ENCODE measurements at places on chromosomes 13 and 19. TPM values are rescaled to one million over a fixed set of nuclear protein-coding genes. Genes with fewer than 3 reads are reported as not detected.

GRCh38 chr19:17499648-17500446 lies 11.6 kb upstream of the PGLS start:
- no peak for DNase-seq

GRCh38 chr13:27712421-27712820 lies 79.9 kb upstream of the GSX1 start:
- DNase-seq = no peak

The DHDH gene
- total RNA-seq = 1.7 TPM

DNA sequence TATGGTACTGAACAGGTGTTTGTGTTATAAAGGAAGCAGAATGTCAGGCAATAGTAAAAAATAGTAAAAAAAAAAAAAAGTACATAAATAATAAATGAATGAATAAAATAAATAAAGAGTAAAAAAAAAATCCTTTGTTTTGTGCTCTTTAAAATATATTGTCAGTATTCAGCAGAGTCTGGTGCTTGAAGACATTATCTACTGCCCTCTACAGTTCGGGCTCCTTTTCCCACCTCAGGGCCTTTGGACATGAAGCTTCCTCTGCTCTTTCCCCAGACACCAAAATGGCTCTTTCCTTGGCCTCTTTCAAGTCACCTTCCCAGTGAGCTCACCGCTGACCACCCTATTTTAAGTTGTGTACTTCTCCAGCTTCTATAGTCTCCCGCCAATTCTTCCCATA lies 137.5 kb downstream of the TNFRSF19 start:
- no peak for DNase-seq

GRCh38 chr13:36850790-36851438 lies 31.9 kb downstream of the RFXAP start:
- no peak for DNase-seq

GRCh38 chr13:99273128-99273527 lies 14.9 kb upstream of the GPR18 start:
- DNase-seq = no peak

- DNase-seq = peak; percentile 74
Measured at GRCh38 chr13:110138010-110138699, 168.8 kb downstream of the COL4A1 start.

- DNase-seq = no peak
Measured at GRCh38 chr19:45071969-45072790, 4.1 kb downstream of the ZNF296 start.

DNA sequence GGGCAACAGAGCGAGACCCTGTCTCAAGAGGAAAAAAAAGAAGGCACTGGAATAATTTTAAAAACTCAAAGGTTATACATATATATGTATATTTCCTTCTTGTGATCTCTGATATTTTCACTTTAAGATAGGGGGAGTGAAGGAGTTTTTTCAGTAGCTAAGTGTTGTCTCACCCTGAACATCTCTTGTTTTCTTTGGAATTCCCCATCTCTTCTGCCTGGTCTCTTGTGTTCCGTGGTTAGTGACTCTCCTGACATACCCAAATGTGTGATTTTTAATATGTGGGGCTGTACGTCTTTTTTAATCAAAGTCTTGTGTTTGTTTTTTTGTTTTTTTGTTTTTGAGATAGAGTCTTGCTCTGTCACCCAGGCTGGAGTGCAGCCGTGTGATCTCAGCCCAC lies 15.3 kb upstream of the KCTD4 start:
- DNase-seq = no peak

DNA sequence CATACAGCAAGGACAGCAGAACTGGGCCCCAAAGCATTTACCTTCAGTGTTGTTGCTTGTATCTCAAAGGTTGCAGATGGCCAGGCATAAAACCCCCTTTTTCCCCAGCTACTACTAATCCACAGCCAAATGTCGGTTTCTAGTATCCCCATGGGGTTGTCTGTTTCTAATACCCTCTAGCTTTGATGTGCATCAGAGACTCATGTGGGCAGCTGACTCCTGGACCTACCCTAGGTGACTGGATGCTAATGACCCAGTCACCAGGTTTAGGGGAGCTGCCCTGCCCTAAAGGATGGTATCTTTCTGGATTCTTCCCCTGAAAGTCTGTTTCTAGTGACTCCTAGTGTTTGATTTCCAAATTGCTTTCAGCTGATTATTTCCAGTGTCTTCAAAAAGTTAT lies 23.9 kb downstream of the TJP3 start:
- DNase-seq = no peak

The SPHK2 gene
- total RNA-seq = 31.8 TPM

The KLHL26 gene
- total RNA-seq = 13.6 TPM

GRCh38 chr19:3243819-3244700 lies 19.6 kb downstream of the CELF5 start:
- peak; percentile 68 for DNase-seq
